Type B pancreatic cell (in vitro differentiated cells): ENCODE measurements at places on chromosomes 11 and 22. TPM values are rescaled to one million over a fixed set of nuclear protein-coding genes. Genes with fewer than 3 reads are reported as not detected.

The IZUMO1R gene
- total RNA-seq, result not detected in 2 replicates

The APOL3 gene
- 2.0 and 2.3 TPM in 2 replicates for total RNA-seq

GRCh38 chr11:9731256-9731655 is 67.4 kb downstream of the SWAP70 start:
- H3K4me1 ChIP-seq, result peaks cover 7% of the 10 kb centered on the region
- H3K27ac ChIP-seq, result no peak overlapping the region
- no peaks in the 10 kb centered on the region for H3K27me3 ChIP-seq
- peaks cover 42% of the 10 kb centered on the region for H3K36me3 ChIP-seq

The ALDH3B2 gene
- 4.8 and 9.4 TPM in 2 replicates for total RNA-seq

DNA sequence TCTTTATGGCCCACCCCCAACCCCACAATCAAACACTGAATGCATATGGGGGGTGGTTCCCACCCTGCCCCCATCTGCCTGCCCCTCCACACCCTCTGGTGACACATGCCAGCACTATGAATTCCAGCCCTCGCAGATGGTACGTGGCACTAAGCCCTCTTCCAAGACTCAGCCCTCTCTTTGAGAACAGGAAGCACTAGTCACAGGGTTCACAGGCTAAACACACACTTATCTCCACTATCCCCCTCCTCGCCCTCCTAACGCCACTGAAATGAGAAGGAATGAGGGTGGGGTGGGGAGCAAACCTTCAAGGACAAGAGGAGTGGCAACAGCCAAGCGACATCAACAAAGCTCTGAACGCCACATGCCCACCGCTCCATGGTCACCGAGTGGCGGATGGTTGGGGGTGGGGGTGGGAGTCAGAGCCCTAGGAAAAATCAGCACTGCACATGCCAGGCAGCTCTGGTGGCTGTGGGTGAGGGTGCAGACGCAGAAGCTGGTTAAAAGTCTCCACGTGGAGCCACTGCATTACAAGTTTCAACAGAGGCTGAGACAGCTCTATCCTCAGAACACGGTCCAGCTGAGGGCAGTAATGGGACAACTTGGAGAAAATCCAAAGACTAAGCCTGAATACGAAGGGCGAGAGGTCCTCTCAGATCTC is 33.6 kb downstream of the TMEM184B start:
- H3K27me3 ChIP-seq, result no peaks in the 10 kb centered on the region
- H3K4me1 ChIP-seq, result peaks cover 46% of the 10 kb centered on the region
- DNase-seq, result no peak
- peaks cover 26% of the 10 kb centered on the region for H3K36me3 ChIP-seq
- H3K4me3 ChIP-seq, result peak overlapping the region; percentile 74

GRCh38 chr11:71206186-71206585 is 46.2 kb downstream of the SHANK2 start:
- no peak for DNase-seq
- H3K36me3 ChIP-seq, result peaks cover 3% of the 10 kb centered on the region
- H3K4me1 ChIP-seq, result peaks cover 15% of the 10 kb centered on the region
- no peak overlapping the region for H3K27ac ChIP-seq
- H3K27me3 ChIP-seq, result no peaks in the 10 kb centered on the region

DNA sequence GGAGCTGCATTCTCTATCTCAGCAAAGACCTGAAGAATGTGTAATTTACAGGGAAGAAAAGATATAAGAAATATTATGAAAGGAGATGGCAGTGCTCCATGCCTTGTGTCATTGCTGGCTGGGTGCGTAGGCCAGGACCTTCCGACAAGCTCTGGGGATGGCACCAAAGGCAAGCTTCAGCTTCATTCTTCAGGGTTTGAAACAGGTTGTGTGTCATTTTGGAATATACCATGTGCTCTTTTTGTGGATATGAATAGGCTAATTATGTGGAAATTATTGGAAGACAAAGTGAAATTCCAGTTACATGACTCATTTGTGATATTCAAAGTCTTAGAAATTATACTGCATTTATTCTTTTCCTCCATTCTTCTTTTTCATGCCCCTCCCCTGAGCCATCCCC is 5.7 kb upstream of the KIRREL3 start:
- peaks cover 26% of the 10 kb centered on the region for H3K4me1 ChIP-seq
- H3K4me3 ChIP-seq, result no peak overlapping the region

GRCh38 chr11:10490398-10491241 is 35.6 kb downstream of the AMPD3 start:
- peaks cover 35% of the 10 kb centered on the region for H3K36me3 ChIP-seq
- peak overlapping the region; percentile 34 for H3K4me3 ChIP-seq
- DNase-seq, result peak; percentile 62
- no peaks in the 10 kb centered on the region for H3K27me3 ChIP-seq
- H3K27ac ChIP-seq, result peak overlapping the region; percentile 33
- H3K4me1 ChIP-seq, result peaks cover 22% of the 10 kb centered on the region

The C22orf42 gene
- 2.1 and 4.6 TPM in 2 replicates for total RNA-seq

DNA sequence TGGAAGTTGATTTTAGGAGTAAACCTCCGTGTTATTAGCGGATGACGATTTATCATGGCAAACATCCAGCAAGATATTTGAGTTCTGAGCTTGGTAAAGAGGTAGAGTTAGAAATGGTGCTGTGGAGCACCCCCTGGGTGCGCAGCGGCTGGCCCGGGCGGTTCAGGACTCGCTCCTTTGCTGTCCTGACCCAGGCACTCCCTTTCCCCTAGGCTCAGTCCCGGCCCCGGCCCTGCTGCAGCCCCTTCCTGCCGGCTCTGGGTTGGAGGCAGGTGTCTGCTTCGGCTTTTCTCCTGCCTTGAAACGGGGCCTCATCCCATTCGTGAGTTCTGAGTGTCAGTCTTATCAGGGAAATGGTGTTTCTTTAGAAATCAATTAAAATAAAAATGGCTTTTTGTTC is 33.4 kb downstream of the AP2A2 start:
- peaks cover 35% of the 10 kb centered on the region for H3K4me1 ChIP-seq
- peak overlapping the region; percentile 96 for H3K27ac ChIP-seq
- peaks cover 13% of the 10 kb centered on the region for H3K36me3 ChIP-seq
- no peak for DNase-seq
- no peak overlapping the region for H3K4me3 ChIP-seq
- H3K27me3 ChIP-seq, result no peaks in the 10 kb centered on the region

GRCh38 chr11:86147004-86147403 is 78.1 kb upstream of the PICALM start:
- no peaks in the 10 kb centered on the region for H3K27me3 ChIP-seq
- no peak for DNase-seq
- H3K4me3 ChIP-seq, result no peak overlapping the region
- H3K4me1 ChIP-seq, result peaks cover 20% of the 10 kb centered on the region
- no peaks in the 10 kb centered on the region for H3K36me3 ChIP-seq

DNA sequence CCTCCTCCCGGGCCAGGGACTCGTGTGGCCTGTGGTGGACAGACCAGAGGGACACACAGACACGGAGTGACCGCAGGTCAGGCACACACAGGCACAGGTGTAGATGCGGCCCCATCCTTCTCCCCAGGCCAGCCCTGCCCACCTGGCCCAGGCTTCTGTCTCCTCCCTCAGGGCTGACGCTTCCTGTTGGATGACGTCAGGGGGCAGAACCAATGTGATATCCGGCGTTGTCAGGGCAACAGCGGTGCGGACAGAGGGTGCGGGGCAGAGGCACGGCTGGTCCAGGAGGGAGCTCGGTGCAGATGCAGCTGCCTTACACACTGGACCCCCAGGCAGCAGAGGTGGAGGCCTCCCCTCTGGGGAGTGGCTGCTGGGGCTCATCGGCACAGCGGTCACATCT is 2.9 kb upstream of the TUBGCP6 start:
- peak overlapping the region; percentile 62 for H3K27ac ChIP-seq
- peaks cover 4% of the 10 kb centered on the region for H3K4me1 ChIP-seq
- DNase-seq, result no peak
- H3K27me3 ChIP-seq, result no peaks in the 10 kb centered on the region

DNA sequence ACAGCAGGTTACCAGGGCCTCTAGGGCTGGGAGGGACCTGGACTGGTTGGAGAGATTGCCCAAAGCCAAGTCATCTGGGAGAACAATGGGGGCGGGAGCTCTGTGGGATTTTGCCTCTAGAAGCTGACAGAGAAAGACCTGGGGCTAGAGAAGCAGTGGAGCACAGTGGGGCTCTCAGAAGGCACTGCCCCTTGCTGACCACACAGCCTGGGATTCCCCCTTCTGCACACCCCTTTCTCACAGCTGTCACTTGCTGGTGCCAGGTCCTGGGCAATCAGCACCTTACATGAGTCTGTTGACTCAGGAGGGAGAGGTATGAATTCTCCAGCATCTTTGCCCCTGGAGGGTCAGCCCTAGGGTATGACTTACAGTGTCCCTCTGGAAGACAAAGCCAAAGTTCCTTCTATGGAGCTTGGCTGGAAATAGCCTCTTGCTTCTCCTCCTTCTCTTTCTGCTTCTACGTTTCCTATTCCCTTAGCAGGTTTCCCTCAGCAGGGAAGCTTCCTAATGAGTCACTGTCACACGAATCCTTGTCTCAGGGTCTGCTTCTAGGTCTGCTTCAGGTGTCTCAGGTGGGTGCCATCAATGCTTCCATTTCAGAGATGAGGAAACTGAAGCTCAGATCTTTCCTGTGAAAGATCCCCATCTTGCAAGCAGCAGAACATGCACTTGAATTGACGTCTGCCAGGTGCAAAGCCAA is 27.0 kb downstream of the GDPD5 start:
- no peak overlapping the region for H3K4me3 ChIP-seq
- no peaks in the 10 kb centered on the region for H3K27me3 ChIP-seq
- no peaks in the 10 kb centered on the region for H3K36me3 ChIP-seq

GRCh38 chr11:71109186-71109585 is 143.2 kb downstream of the SHANK2 start:
- no peak for DNase-seq
- peaks cover 14% of the 10 kb centered on the region for H3K4me1 ChIP-seq
- no peak overlapping the region for H3K27ac ChIP-seq
- H3K27me3 ChIP-seq, result no peaks in the 10 kb centered on the region
- no peak overlapping the region for H3K4me3 ChIP-seq
- peaks cover 4% of the 10 kb centered on the region for H3K36me3 ChIP-seq

DNA sequence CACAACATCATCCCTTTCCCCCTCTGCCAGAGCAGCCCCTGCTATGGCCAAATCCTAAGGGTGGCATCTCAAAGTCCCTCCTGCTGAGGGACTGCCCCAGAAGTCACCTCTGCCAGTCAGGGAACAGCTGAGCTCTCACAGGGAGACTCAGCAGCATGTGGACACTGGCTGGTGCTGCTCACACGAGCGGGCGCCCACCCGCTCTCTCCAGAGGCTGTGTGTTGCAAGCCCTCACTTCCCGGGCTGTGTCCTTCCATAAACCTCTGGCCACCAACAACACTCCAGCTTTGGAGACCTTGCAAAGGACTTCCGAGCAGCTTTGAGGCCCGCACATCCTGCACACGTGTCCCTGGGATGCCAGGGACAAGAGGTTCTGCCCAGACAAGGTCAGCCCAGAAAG is 2.8 kb downstream of the IGSF9B start:
- peaks cover 63% of the 10 kb centered on the region for H3K27me3 ChIP-seq
- H3K36me3 ChIP-seq, result no peaks in the 10 kb centered on the region
- H3K4me1 ChIP-seq, result peaks cover 26% of the 10 kb centered on the region
- peak overlapping the region; percentile 85 for H3K4me3 ChIP-seq
- DNase-seq, result no peak

The BIRC3 gene
- 2.3 and 2.8 TPM in 2 replicates for total RNA-seq

- no peaks in the 10 kb centered on the region for H3K27me3 ChIP-seq
- H3K4me3 ChIP-seq, result peak overlapping the region; percentile 6
- H3K27ac ChIP-seq, result peak overlapping the region; percentile 0
- H3K36me3 ChIP-seq, result no peaks in the 10 kb centered on the region
Measured at GRCh38 chr22:17435375-17435774, 66.1 kb downstream of the CECR2 start.

The DTX4 gene
- 55.3 and 79.2 TPM in 2 replicates for total RNA-seq

DNA sequence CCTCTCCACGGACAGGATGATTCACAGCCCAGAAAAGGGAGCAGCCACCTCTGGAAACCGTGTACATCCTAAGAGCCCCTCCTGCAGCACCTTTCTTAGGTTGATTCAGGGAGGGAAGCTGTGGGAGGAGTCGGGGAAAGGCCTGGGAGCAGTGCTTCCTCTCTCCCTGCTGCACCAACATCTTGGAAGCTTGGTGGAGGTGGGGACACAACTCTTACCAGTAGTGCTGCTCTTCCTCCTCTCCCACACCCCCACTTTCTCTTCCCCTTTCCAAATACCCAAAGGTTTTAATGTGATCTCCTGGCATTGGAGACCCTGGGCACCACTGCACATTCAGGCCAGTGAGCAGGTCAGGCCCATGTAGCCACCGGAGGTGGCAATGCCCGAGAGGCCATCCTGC is 46.4 kb upstream of the HORMAD2 start:
- no peak overlapping the region for H3K27ac ChIP-seq
- no peaks in the 10 kb centered on the region for H3K27me3 ChIP-seq
- no peak for DNase-seq
- no peaks in the 10 kb centered on the region for H3K36me3 ChIP-seq
- no peak overlapping the region for H3K4me3 ChIP-seq

DNA sequence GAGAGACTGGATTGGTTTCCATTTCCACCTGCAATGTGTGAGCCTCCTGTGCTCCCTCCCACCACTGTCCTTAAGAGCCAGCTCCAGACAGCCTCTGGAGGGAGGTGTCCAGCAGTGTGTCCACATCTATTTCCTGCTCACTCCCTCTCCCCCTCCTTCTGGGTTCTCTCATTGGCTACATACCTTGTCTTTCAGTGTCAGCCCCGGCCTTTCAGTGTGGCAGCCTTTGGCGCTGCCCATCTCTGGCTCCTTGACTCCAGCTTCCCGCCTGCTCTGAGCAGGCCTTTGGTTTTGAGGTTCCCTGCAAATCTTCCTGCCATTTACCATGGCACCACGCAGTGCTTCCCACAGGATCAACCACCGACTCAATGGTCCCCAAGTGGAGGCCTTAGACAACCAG is 19.0 kb upstream of the PTPRJ start:
- H3K4me1 ChIP-seq, result no peaks in the 10 kb centered on the region
- no peaks in the 10 kb centered on the region for H3K36me3 ChIP-seq
- no peak overlapping the region for H3K27ac ChIP-seq
- H3K4me3 ChIP-seq, result no peak overlapping the region
- no peaks in the 10 kb centered on the region for H3K27me3 ChIP-seq

DNA sequence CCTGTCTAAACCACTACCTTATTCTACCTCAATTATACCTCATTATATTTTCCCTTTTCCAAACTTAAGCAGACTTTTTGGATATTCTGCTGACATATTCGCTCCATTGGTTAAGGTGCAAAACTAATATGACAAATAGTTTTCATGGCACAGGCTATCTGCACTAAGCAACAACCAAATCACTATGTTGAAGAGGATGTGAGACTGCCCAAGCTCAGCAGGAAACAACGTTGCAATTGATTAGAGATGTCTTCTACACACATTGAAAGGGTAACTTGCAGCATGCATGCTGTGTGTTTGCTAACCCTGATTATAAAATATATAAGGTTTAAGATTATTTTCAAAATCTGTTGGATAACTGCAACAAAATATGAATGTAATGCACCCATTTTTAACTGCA is 61.6 kb downstream of the STK33 start:
- no peaks in the 10 kb centered on the region for H3K36me3 ChIP-seq
- no peak for DNase-seq
- no peaks in the 10 kb centered on the region for H3K27me3 ChIP-seq
- no peaks in the 10 kb centered on the region for H3K4me1 ChIP-seq
- H3K4me3 ChIP-seq, result no peak overlapping the region
- no peak overlapping the region for H3K27ac ChIP-seq

GRCh38 chr11:532527-532985 is 2.8 kb downstream of the HRAS start:
- no peak overlapping the region for H3K4me3 ChIP-seq
- peaks cover 5% of the 10 kb centered on the region for H3K27me3 ChIP-seq
- H3K36me3 ChIP-seq, result no peaks in the 10 kb centered on the region
- H3K27ac ChIP-seq, result no peak overlapping the region

The ISX gene
- 4.0 and 9.4 TPM in 2 replicates for total RNA-seq
